Skin of body (tissue), 3 donors: ENCODE measurements at places on chromosomes 6 and 20. TPM values are rescaled to one million over a fixed set of nuclear protein-coding genes. Genes with fewer than 3 reads are reported as not detected.

PROKR2 gene
- not detected for total RNA-seq

HLA-DQB1 gene
- total RNA-seq = 0.69 TPM

NMBR gene
- not detected for total RNA-seq

GRCh38 chr6:141963543-141964295 is 169.0 kb upstream of the GJE1 start:
- no peak for DNase-seq

DNA sequence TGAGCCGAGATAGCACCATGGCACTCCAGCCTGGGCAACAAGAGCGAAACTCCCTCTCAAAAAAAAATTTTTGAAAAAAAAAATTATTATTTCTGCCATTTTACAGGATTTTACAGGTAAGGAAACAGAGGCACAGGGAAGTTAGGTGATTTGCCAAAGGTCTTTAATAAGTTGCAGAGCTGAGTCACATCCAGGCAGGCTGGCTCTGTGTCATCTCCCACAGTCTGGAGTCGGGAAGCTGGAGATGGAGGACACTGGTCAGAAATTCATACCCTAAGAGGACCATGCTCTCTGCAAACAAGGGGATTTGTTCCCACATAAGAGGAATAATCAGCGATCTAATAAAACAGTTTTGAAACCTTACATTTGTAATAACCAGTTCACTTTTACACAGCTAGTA is 24.1 kb downstream of the HECA start:
- DNase-seq = no peak

SLCO4A1 gene
- total RNA-seq = 6.3 TPM

MYLK2 gene
- 6.1 TPM for total RNA-seq
